Posterior vena cava (tissue), 2 donors: ENCODE measurements at places on chromosomes 16 and 17.

- DNase-seq, result no peak
Measured at GRCh38 chr16:87694441-87695125, 71.2 kb downstream of the KLHDC4 start.

GRCh38 chr17:57823469-57824401 is 26.1 kb downstream of the MRPS23 start:
- DNase-seq, result no peak

- peak; percentile 82 for DNase-seq
Measured at GRCh38 chr17:32659419-32659842, 172.6 kb downstream of the CDK5R1 start.

DNA sequence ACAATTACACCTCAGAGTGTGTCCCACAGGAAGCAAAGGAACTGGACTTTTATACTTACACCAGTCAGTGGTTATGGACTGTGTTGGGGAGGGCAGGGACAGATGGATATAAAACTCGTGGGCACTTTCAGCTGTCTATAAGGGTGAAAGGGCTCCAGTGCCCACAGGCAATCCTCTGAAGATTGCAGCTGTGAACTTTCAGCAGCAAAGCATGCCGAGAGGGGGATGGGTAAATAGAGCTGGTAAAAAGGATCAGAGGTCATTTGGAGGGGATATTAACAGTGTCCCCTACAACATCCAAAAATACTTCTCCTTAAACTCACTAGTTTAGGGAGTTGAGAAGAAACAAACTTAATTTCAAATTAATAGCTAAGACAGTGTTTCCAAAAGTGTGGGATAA is 13.3 kb upstream of the RFWD3 start:
- DNase-seq, result no peak

DNA sequence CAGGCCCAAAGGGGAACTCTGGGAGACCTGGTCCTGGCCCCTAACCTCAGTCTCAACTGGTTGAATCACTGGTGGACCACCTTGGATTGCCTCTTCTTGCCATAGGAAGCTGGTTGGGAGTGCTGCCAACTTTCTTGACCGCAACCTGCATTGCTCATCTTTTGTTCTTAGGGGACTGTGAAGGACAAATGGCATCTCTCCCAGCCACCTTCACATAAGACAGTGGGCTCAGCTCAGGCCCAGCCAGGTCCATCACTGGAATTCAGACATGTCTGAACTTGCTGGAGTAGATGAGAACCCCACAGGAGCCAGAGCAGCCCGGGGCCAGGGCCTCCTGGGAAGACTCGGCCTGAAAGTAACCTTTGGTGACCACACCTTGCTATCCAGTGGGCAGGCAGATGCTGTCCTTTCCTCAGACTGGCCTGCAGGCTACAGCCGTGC is 18.8 kb downstream of the ADORA2B start:
- no peak for DNase-seq
